MG63 (cell line): ENCODE measurements at places on chromosomes 3 and 15. TPM values are rescaled to one million over a fixed set of nuclear protein-coding genes. Genes with fewer than 3 reads are reported as not detected.

The UBA5 gene
- total RNA-seq: 40.5 and 49.2 TPM in 2 replicates

The PLA2G4D gene
- total RNA-seq: not detected in 2 replicates

GRCh38 chr3:139937674-139938279 lies 2.8 kb downstream of the CLSTN2 start:
- peak; percentile 50 for DNase-seq

DNA sequence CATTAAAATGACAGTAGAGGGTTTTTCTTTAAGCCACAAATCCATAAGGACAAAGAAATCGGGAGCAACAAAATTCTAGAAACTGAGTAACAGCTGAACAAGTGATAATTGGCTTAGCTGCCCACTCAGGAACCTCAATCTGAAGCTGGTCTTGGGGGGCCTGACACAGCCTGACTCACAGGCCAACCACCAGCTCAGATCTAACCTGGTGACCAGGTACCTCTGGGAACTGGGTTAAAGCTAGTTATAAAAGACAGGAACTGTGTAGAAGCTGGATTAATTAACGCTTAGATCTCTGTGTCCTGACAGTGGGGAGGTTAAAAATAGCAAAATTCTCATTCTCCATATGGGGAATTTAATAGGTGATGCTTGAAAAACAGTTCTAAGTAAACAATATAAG lies 161.9 kb downstream of the PLCL2 start:
- no peak for DNase-seq

DNA sequence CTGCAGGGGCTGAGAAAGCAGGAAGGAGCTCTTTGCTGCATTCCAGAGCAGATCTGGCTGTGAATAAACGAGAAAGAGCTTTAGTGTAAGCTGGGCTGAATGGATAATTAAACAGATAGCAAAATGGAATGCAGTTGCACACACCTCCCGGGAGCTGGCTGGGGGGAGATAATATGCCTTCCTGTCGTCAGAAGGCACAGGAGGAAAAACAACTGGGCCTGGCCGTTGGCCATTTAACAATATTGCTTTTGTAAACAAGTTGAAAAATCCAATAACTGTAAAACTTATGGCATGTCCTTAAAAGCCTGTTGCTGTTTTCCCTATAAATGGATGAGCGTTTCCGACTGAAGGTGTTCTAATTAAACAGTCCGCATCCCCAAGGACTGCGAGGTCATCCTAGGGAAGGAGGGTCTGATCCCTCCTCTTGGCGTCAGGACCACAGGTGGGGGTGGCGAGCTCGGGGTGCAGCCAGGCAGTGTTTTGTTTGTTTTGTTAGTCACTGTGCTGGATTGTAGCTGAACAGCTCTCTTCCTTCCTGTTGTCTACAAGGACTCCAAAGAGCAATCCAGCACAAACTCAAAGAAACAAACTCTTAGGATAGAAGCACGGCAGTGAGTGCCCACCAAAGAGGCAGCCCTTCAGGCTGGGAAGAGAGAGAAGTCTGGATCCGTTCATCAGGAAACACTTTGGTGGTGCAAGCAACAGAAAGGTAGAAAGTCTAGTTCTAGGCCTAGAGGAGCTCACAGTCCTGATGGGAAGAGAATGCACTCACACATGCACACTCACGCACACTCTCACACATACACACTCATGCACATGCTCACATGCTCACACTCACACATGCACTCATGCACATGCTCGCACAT lies 133.4 kb upstream of the SMAD3 start:
- DNase-seq: peak; percentile 85

- peak; percentile 37 for DNase-seq
These were observed 607 bp upstream of the IMP3 start for GRCh38 chr15:75640483-75641178.

GRCh38 chr3:861721-862120 lies 231.1 kb upstream of the CNTN6 start:
- no peak for DNase-seq

DNA sequence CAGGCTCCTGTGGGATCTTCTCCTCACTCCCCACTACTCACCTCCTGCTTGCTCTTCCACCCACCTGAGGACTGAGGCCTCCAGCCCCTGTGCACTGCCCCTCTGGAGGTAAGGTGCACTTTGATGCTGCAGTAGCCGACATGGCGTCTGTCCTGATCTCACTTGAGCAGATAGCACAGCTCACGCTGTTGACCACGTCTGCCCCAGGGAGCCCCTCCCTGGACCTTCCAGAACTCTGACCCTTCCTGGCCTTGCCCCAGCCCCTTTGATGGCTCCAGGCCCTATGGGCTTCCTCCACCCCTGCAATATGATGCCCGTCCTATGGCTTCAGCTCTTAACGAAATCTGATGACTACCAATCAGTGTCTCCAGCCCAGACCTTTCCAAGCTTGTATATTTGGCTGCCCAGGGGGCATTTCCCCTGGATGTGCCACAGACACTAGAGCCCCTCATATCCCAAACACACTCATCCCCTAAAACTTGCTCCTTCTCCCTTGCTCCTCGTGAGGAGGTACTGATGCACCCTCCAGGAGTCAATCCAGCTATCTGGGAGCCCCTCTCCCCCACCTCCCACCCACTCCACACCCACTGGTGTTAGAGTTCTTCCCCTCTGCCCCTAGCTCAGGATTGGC lies 27.1 kb downstream of the KY start:
- no peak for DNase-seq

GRCh38 chr3:108153451-108153981 lies 62.7 kb upstream of the CD47 start:
- DNase-seq: peak; percentile 48

GRCh38 chr15:90412356-90413194 lies 24.5 kb downstream of the IQGAP1 start:
- DNase-seq: no peak
